SK-N-MC (cell line): ENCODE measurements at places on chromosomes 1 and 21.
A peak's percentile ranks its signal among the peaks of the same experiment; 100 is the strongest.

DNA sequence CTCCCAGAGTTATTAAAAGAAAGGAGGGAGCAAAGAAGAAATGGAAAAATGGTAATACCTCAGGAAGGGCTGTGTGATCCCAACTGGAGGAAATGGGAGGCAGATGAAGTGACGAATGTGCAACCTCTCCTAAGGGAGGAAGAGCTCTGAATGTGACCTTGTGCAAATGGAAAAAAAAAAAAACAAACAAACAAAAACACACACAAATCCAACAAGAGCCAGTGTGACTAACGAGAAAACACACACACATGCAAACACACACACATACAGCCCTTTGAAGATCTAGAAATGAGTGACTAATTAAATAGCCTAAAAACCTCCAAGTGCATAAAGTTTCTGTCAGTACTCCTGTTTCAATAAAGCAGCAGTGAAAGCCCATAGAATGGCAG lies 49.0 kb downstream of the CCN1 start:
- DNase-seq = no peak

GRCh38 chr21:45494851-45495680 lies 47.2 kb downstream of the SLC19A1 start:
- DNase-seq = no peak

DNA sequence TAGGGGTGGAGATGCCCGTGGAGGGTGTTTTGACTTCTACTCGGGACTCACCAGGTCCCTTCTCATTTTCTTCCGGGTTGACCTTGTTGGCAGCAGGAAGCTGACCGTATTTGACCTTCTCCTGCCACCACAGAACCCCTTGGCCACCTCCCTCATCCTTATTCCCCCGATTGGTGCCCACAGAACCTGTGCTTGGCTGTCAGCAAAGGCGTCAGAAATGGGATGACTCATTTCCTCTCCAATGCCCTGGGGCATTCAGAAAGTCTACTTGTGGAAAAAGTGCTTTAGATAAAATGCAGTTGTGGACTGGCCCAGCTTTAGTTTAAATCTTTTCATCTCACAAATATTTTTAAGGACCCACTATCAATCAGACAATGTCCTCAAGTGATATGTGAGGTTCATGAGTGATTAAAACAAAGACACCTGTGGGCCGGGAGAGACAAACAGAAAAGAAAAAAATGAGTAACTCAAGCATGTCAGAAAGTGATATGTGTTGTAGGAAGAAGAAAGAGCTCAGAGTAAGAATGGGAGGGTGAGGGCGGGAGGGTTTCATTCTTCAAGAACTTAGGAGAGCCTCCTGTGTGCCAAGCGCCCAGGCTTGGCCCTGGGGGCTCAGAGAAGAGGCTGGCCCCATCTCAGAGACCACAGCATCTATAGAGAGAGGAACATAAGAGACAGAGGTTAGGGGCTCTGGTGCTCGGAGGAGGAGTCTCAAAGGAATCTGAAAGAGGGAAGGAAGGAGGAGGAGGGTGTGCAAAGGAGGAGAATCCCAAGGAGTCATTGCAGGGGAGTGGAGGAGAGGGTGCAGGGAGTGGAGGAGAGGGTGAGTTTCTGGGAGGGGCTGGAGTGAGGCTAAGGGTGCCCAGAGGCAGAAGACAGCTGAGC lies 221.6 kb upstream of the VAMP3 start:
- peak; percentile 79 for DNase-seq

DNA sequence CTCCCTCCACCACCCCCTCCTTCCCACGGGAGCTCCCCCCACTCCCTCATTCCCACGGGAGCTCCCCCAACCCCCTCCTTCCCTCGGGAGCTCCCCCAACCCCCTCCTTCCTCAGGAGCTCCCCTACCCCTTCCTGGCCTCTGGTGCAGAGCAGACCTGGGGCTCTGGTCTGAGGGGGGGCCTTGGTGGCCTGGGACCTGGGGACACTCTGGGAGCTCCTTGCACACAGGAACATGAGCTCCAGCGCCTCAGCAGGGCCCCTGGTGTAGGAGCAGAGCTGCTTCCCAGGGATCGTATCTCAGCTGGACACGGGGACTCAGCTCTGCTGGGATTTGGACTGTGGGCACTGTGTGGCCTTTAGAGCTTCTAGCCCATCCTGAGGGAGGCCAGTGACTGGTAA lies 19.7 kb upstream of the PRSS38 start:
- DNase-seq = no peak

- DNase-seq = no peak
Measured at GRCh38 chr1:81221564-81221963, 579.2 kb upstream of the ADGRL2 start.

GRCh38 chr1:59025898-59026426 lies 242.1 kb upstream of the JUN start:
- no peak for DNase-seq

- DNase-seq = peak; percentile 35
Measured at GRCh38 chr1:92123868-92124267, 43.7 kb downstream of the BTBD8 start.

DNA sequence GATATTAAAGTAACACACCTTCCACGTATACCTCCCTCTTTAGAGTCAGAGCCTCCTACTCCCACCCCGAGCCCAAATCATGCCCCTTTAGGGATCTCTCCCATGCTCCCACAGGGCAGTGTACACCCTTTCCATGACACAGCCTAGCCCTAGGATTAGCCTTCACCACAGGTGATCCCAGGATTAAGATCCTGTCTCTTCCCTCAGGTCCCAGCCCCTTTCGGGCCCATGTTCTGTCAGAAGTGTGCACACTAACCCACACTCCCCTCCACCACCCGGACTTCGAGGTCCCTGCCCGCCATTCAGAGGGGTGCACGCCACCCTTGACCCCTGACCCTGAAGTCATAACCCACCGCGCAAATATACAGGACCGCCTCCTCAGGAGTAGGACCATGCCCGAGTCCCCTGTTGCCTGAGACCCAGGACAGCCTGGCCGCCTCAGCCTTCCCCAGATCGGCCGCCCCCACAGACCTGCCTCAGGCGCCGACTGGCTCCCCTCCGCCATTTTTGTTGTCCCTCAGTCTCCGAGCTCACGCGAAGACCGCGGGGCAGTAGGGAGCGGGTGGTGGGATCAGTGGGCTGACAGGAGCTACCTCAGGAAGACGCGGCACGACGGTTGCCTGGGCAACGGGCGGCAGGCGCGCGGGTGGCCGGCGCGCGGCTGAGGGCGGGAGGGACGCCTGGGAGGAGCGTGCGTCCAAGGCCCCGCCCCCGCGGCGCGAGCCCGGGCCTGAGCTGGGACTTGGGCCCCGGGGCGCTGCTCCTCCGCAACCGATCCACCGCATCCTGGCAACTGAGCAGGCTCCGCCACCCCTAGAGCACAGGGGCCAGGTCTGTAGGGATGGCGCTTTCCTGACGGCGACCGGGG lies at the start of gene AGBL4:
Gene AGBL4, minus strand, starts transcription at position 663 of the 868 bp plus-strand sequence.
- DNase-seq = no peak

DNA sequence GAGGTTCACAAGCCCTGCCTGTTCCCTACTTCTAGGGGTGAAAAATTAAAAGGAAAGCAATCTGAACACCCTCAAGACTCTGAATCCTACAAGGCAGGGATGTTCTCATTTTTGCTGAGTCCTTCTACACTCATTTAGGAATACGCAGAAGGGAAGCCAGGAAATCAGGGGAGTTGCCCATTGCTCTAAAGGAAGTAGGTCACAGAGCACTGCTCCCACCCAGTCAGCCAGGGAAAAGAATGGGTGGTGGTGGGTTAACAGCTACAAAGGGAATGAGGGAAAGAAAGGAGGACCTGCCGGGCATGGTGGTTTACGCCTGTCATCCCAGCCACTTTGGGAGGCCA lies 2.4 kb upstream of the CTTNBP2NL start:
- DNase-seq = no peak

GRCh38 chr1:210198840-210199239 lies 33.8 kb upstream of the SERTAD4 start:
- DNase-seq = no peak

DNA sequence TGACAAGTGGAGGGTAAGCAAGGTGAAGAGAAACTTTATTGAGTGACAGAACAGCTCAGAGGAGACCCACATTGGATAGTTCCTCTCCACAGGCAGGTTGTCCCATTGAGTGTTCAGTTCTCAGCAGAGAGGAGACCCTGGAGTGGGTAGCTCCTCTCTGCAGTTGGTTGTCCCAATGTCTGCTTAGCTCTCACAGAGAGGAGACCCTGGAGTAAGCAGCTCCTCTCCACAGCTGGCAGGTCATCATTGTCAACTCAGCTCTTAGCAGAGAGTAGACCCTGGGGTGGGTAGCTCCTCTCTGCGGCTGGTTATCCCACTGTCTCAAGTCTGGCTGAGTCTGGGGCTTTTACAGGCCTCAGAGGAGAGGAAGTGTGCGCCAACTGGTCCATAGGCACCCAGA lies 6.0 kb upstream of the CHD1L start:
- DNase-seq = no peak

DNA sequence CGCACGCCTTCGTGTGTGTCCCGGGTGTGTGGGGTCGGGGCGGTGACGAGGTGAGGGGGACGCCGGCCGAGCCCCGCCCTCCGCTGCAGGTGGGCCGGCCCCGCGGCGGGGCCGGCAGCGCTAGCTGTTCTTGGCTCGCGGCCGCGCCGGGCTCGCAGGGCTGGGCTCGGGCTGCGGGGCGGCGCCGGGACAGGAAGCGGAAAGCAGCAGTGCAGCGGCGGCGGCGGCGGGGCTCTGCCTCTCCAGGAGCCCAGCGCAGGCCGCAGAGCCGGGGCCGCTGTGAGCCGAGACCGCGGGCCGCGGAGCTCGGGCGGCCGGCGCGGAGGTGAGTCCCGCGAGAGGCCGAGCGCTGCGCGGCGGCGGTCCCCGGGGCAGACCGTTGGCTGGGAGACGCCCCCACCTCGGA lies at the start of gene VANGL1:
Gene VANGL1, plus strand, starts transcription at position 209 of the 406 bp plus-strand sequence. CDS start 9,444 bp downstream, outside the sequence.
- no peak for DNase-seq

- DNase-seq = no peak
Measured at GRCh38 chr1:57512386-57512785, 88.5 kb upstream of the DAB1 start.

GRCh38 chr1:159853417-159854115 lies 8.9 kb downstream of the VSIG8 start:
- DNase-seq = no peak

- no peak for DNase-seq
Measured at GRCh38 chr1:103387898-103388297, 137.6 kb upstream of the RNPC3 start.

GRCh38 chr1:28258628-28259251 lies 578 bp upstream of the SESN2 start:
- DNase-seq = no peak

- no peak for DNase-seq
Measured at GRCh38 chr1:152580433-152580832, at the start of gene LCE3D. Gene LCE3D (minus strand): TSS chr1:152580516. CDS start chr1:152579936, 580 bp downstream.

DNA sequence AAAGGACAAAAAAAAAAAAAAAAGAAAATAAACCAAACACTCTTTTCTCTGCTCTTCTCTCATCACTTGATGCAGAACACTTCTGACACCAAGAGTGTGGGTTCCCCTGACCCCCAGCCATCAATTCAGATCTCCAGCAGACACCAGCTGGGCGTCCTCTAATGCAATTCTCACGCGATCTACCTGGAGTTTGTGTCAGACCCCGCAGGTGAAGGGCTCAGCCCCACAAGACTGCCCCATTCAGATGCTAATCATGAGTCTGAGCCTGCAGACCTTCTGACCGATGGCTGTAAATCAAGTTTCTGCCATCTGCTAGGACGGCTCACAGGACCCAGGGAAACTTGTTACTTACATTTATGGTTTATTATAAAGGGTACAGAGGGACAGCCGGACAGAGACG lies 133.6 kb upstream of the C1orf174 start:
- DNase-seq = no peak

DNA sequence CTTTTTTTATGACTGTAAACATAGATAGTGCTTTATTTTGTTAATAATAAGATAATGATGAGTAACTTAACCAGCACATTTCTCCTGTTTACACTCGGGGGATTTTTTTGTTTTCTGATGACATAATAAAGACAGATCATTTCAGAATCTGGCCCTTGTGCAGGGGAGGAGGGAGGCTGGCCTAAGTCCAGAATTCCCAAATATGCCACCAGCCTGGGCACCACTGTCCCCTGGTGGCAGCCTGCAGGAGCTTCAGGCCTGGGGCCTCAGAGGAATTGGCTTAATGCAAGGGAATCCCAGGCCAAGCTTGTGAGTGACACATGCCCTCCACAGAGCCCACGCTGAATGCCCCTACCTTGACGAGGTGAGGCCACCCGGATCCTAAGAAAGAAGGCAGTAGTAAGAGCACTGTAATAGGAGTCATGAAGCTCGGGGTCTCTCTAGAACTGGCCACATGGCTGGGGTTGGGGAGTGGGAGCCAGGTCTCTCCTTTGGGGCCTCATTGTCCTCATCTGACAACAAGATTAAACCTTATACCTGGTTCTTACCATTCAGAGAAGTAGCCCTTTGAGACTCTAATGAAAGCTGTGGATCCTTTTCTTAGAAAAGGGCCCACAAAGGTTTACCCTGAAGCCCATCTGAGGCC lies 24.1 kb downstream of the ETNK2 start:
- no peak for DNase-seq

DNA sequence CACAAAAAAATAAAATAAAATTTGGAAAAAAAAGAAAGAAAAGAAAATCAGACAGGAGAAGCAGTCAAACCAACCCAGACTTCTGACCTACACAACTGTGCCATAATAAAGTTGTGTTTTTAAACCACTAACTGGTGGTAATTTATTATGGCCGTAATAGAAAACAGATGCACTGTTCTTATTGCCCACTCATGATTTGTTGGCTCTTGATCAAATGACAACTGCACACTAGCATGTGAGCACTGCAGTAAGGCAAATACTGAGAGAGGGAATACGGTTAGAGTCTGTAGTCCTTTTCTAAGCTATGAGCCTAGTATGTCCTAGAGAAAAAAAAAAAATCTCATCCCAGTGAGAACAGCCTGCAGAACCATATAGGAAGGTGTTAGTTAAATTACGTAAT lies 61.2 kb upstream of the TNR start:
- no peak for DNase-seq

- no peak for DNase-seq
Measured at GRCh38 chr1:201279313-201279712, 4.0 kb upstream of the PKP1 start.

DNA sequence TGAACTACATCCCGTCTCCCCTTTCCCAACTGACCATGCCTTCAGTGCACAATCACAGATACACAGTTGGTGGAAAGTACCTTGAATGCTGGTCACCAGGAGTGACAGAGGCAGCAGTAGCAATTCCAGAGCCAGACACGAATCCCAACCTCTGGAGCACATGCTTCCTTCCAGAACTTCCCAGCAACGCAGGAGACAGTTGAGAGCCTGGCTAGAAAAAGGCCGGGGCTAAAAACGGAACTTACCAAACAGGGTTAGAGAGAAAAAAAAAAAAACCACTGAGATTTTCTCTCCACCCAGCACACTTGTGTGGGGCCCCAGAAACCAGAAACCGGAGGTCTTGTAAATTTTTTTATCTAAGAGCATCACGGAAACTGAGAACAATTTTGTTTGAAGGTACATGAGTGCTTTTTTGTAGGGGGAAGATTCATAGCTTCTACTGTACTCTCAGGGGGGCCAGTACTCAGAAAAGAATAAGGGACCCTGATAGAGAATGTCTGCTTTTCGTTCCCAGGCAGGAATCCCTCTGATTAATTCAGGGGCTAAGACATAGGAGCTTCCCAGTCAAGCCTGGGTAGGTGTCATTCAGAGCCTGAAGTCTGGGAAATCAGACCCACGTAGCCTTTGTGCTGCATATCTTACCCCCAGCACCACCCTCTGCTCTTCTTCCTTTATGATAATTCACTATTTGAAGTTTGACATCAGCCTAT lies at the start of gene CD48:
Gene CD48, minus strand, starts transcription at position 221 of the 710 bp plus-strand sequence. Its CDS starts 59 bp downstream, at position 162.
- DNase-seq = no peak
